ENCODE measurements at places on chromosomes 6 and 20.
A peak's percentile ranks its signal among the peaks of the same experiment; 100 is the strongest.

- no peak for DNase-seq
Observed at GRCh38 chr6:98583506-98583905, 250.9 kb upstream of the POU3F2 start.

- no peak for DNase-seq
Observed at GRCh38 chr20:14932040-14932439, 594.6 kb upstream of the FLRT3 start.

DNA sequence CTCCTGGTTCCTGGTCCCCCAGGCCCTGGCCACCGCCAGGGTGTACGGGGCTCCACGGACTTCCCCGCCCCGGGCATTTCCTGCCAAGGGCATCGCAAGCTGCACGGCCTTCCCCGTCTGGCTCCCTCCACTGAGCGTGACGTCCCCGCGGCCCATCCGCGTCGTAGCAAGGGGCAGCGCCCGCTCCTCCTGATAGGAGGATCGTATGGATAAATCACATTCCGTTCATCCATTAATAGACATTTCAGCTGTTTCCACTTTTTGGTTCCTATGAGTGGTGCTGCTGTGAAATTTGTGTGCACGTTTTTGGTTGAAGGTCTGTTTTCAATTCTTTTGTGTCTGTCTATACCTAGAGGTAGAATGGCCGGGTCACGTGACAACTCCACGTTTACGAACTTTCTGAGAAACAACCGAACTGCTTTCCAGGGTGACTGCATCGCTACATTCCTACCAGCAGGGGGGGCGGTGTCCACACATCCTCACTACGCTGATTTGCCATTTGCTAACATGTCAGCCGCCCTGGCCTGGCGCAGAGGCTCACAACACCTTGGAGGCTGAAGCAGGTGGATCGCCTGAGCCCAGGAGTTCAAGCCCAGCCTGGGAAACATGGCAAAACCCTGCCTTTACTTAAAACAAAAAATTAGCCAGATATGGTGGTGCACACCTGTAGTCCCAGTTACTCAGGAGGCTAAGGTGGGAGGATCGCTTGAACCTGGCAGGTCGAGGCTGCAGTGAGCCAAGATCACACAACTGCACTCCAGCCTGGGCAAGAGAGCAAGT is 37.7 kb downstream of the KCNQ2 start:
- DNase-seq = peak; percentile 93

GRCh38 chr6:41702089-41702745 is 33.2 kb downstream of the TFEB start:
- no peak for DNase-seq

- DNase-seq = no peak
Observed at GRCh38 chr20:13229538-13229937, 8.5 kb downstream of the ISM1 start.

DNA sequence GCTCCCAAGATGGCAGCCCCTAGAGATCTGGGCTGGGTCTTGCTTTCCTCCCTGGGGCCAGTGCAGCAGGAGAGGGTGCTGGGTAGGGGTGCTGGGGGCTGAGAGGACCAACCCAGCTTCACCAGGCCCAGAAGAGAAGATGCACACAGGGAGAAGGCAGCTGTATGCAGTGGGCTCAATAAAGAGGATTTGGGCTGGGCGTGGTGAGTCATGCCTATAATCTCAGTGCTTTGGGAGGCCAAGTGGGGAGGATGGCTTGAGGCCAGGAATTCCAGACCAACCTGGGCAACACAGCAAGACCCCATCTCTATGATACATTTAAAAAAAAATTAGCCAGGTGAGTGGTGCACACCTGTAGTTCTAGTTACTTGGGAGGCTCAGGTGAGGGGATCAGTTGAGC is 25.7 kb upstream of the EMILIN3 start:
- no peak for DNase-seq

GRCh38 chr6:131103296-131103695 is 32.0 kb upstream of the AKAP7 start:
- no peak for DNase-seq

DNA sequence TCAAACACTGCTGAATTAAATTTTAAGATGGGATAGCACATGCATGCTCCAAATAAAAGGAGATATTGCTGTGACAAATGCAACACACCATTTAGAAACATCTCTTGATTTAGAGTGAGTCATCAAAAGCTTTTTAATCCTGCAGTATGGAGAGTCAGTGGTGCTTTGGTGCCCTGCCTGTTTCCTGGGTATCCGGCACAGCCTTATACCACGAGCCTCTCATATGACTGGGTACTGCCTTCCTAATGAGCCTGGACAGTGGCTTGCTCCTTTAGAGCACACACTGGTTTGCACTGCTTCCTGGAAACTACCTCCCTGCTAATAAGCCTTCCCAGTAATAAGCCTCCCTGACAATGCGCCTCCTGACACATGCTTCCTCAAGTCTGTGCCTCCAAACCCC is 65.3 kb upstream of the KCNK16 start:
- no peak for DNase-seq

DNA sequence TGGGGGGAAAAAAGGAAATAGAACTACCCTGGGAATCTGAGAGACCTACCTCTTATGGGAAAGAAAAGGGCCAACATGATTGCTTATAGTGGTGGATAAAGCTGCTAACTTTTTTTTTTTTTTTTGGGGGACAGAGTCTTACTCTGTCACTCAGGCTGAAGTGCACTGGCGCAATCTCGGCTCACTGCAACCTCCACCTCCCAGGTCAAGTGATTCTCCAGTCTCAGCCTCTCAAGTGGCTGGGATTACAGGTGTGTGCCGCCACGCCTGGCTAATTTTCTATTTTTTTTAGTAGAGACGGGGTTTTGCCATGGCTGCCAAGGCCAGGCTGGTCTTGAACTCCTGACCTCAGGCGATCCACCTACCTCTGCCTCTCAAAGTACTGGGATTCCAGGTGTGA is 39.5 kb upstream of the TBC1D22B start:
- no peak for DNase-seq

DNA sequence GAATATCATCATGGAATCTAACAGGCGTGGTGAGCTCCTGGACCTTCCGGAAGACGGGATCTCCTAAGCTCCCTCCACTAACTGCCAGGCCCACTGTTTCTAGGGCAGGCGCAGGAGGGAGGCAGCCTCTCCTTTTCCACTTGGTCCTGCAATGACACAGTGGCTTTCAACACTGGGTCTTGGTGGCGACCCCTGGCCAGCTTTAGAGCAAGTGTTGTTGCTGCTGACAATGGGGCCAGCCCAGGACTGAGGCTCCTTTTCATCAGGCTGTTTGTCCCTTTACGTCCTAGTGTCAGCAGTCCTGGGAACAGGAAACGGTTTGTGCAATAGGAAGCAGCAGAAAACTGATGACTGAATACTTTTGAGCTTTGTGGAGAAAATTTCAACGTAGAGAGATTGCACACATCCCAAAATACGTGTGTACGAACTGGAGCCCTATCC is 9.7 kb upstream of the QKI start:
- no peak for DNase-seq

GRCh38 chr20:21514553-21515251 is 838 bp upstream of the NKX2-2 start:
- DNase-seq = no peak

GRCh38 chr20:35273449-35274171 is 4.3 kb downstream of the MMP24OS start:
- DNase-seq = no peak

- no peak for DNase-seq
Observed at GRCh38 chr6:137909533-137909932, 42.5 kb downstream of the TNFAIP3 start.

DNA sequence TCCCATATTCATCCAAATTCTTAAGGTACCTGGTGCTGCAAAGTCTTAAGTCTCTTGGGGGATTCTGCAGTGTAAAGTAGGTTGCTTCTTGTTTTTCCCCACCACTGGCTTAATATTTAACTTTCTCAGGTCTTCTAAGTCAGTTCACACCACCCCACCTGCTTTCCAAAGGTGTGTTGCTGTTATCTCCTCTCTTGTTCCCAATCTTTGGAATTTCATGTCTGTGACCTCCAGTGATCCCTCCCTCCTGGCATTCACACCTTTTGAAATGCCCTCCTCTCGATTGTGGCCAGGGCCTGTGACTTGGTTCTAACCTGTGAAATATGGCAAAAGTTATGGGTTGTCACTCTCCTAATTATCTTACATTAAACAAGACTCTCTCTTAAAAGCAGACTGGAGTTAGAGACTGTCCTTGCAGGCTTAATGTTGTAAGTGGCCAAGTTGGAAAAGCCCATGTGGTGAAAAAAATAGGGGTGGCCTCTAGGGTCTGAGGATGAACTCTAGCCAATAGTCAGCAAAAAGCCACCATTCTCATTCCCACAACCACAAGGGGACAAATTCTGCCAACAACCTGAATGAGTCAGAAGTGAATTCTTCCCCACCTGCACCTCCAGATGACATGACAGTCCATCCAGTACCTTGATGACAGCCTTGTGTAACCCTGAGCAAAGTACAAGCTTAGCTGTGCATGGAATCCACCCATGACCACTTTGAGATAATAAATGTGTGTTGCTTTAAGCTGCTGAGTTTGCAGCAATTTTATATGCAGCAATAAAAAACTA is 45.1 kb downstream of the ADGRF1 start:
- DNase-seq = no peak

- DNase-seq = no peak
Observed at GRCh38 chr20:63232235-63233060, 3.3 kb upstream of the BIRC7 start.

GRCh38 chr6:66771626-66772025 is 1064.6 kb upstream of the EYS start:
- DNase-seq = no peak

DNA sequence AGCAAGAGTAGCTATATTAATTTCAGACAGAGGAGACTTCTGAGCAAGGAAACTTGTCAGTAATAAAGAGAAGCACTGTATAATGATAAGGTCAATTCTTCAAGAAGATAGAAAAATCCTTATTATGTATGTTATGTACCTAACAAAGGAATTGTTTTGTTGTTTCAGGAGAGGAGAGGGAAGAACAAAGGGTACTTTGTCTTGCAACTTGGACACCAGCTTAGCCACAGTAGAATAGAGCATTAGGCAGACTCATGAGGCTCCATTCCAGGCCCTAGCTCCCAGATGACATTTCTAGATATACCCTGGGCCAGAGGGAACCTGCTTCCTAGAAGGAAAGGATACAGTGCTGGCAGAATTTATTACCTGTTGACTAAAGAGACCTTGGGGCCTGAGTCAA is 6.5 kb upstream of the NUS1 start:
- DNase-seq = no peak

DNA sequence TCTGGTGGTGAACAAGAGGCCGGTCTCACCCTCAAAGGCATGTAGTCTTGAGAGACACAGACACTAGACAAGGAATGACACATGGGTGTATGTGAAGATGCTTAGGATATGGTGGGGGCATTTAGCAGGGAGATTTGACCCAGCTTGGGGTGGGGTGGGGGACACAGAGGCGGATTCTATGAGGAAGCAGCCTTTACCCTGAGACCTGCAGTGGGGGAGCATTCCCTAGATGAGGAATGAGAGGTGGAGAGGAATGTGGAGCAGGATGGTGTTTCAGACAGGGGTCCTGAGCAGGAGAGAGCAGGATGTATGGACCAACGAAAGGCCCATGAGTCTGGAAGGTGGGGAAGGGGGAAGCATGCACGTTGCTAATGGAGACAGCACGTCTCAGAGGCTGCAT is 57.8 kb downstream of the PHACTR3 start:
- no peak for DNase-seq

DNA sequence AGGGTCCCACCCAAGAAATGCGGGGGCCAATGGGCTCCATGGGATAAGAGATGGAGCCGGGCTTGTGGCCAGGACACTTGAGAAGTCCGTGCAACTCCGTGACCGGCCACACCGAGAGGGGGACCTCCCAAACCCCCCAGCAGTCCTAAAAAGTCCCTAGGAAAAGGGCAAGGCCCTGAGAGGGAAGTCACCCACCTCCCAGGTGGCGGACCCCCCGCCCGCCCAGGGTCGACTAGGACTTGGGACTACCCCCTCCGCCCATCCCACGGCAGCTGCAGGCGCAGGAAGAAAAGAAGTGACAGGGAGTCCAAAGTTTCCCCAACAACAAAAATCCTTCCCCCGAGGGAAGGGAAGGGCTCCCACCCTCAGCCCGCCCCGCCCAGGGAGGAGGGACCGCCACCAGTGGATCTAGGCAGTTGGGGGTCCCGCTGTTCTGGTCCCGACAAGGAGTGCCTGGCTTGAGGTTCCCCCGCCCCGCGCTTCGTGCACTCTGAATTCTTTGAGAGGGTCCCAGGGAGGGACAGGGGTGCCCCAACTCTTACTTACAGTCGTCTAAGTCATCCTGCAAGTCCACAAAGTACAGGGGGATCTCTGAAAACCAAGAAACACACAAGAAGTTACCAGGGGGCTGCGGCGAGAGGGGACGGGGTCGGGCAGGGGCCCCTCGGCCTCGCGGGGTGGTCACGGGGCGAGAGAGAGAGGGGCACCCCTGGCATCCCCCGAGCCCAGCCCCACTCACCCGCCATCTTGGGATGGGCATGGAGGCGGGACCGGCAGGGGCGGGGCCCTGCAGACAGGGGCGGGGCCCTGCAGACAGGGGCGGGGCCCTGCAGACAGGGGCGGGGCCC is 611 bp upstream of the RAB22A start:
- DNase-seq = no peak

GRCh38 chr6:53306819-53307347 is 41.9 kb downstream of the ELOVL5 start:
- DNase-seq = no peak

DNA sequence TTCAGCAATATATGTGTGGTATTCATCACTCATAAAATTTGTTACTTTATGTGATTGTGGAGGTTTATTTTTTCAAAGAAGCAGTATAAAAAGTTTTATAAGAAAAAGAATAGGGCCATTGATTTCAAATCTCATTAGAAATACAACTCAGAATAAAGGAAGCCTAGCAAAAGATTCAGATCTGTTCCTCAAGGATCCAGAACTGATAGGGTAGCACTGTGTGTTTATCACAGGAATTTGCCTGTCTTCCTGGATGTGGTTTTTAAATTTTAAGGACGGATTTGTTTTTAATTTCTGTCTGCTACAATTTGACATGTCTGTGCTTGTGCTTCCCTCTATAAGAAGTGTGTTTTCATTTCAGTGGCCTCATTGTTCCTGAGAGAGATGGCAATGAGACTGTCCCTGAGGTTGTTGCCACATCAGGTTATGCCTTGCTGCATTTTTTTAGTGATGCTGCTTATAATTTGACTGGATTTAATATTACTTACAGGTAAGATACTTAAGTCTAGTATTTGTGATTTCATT is 74.6 kb downstream of the ATRN start:
- no peak for DNase-seq

DNA sequence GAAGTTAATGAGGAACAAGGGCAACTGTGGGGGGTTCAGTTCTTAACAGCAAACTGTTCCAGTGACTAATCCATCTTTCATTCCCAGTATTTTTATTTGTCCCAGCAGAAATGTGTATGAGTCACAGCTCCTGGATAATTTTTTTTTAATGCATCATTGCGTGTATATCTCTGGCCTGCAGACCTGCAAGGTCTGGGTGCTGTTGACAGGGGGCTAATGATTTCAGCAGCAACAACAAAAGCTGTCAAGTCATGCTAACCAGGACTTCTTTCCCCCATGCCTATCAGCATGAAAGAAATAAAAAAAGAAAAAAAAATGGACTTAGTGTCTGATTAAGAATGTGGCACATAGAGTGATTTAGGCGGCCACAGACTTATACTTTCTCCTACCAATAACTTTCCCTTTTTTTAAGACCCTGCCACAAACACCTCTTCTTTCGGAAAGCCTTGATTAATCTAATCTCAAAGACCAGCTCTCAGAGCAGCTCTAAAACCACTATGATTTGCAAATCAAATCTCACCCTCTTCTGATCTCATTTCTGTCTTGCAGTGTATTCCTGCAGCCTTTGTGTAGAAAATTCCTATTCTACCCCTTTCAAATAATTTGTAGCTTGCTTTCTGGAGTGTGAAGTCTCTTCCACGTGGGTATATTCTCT is 14.2 kb upstream of the PREX1 start:
- DNase-seq = no peak

- DNase-seq = no peak
Observed at GRCh38 chr20:46938434-46938833, 43.8 kb downstream of the EYA2 start.
